Testis (tissue), 5 donors: ENCODE measurements at places on chromosomes 12 and 14. TPM values are rescaled to one million over a fixed set of nuclear protein-coding genes. Genes with fewer than 3 reads are reported as not detected.

DNA sequence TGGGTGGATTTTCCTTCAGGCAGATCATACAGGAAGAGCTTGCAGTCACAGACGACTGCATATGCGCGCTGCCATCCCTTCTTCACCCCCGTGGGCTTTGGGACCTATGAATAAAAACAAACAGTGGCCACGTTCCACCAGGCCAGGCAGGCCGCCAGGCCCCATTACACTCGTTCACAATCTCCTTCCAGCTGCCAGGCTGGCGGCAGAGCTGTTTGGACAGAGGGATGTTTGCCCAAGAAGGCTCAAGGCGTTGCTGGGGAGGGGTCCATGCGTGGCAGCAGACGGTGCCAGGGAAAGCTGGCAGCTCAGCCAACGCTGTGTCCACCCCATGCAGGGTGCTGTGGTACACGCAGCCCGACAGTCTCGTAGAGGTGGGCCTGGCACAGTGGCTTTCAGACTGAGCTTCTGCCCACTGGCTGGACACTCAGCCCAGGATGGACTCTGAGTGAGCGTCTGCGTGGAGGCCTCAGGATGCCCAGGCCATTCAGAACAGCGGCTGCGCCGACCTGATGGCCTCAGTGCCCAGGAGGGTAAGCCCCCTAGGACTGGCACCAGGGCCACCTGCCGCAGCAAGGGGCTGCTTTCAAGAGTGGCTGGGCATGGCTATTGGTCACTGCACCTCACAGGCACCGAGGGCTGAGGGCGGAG is 27.5 kb downstream of the AMN start:
- no peaks in the 10 kb centered on the region for H3K36me3 ChIP-seq
- no peaks in the 10 kb centered on the region for H3K27me3 ChIP-seq
- peaks cover 21% of the 10 kb centered on the region for H3K4me1 ChIP-seq
- H3K27ac ChIP-seq, result no peak overlapping the region
- H3K4me3 ChIP-seq, result no peak overlapping the region

DNA sequence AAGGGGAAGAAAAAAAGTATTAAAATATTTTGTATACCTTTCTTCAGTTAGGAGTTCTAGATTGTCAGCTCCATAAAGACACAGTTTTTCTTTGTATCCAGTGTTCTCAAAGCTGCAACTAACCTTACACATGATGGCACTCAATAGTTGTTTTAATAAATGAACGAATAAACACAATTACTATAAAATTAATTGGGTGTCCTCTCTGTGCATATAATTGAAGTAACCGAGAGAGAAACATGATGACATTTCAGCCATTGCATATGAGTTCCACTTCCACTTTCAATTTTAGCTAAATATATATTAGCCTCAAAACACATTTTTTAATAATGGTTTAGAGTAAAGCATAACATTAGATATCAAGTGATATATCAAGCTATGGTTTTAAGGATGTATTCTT is 671.2 kb downstream of the LRFN5 start:
- DNase-seq, result no peak
- H3K27me3 ChIP-seq, result no peaks in the 10 kb centered on the region
- no peaks in the 10 kb centered on the region for H3K36me3 ChIP-seq
- H3K4me1 ChIP-seq, result no peaks in the 10 kb centered on the region
- no peak overlapping the region for H3K4me3 ChIP-seq
- no peak overlapping the region for H3K27ac ChIP-seq

- H3K4me3 ChIP-seq, result no peak overlapping the region
- H3K27ac ChIP-seq, result no peak overlapping the region
- no peak for DNase-seq
- no peaks in the 10 kb centered on the region for H3K36me3 ChIP-seq
- no peaks in the 10 kb centered on the region for H3K4me1 ChIP-seq
- no peaks in the 10 kb centered on the region for H3K27me3 ChIP-seq
Measured at GRCh38 chr14:80059041-80059440, 152.3 kb downstream of the DIO2 start.

GRCh38 chr12:32265456-32265855 is 133.9 kb upstream of the FGD4 start:
- no peak for DNase-seq
- H3K4me3 ChIP-seq, result no peak overlapping the region
- no peak overlapping the region for H3K27ac ChIP-seq
- H3K27me3 ChIP-seq, result no peaks in the 10 kb centered on the region

GRCh38 chr12:50536831-50537537 is 32.2 kb downstream of the DIP2B start:
- H3K27me3 ChIP-seq, result no peaks in the 10 kb centered on the region
- H3K4me3 ChIP-seq, result no peak overlapping the region
- H3K27ac ChIP-seq, result no peak overlapping the region
- no peaks in the 10 kb centered on the region for H3K36me3 ChIP-seq

DNA sequence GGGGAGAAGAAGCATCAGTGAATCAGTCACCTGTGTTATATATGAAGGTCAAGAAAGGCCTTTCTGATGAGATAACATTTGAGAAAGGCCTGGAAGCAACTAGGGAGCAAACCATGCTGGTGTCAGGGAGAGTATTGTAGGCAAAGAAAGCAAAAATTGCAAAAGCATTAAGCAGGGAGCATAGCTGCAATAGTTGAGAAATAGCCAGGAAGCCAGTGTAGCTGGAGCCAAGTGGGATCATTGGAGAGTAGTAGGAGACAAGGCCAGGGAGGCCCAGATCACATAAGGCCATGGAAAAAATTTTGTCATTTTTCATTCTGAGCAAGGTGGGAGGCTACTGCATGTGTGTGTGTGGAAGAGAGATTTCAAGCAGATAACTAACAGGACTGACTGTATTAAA is 18.8 kb upstream of the MAGOHB start:
- H3K27ac ChIP-seq, result no peak overlapping the region
- H3K27me3 ChIP-seq, result no peaks in the 10 kb centered on the region
- no peaks in the 10 kb centered on the region for H3K4me1 ChIP-seq
- no peaks in the 10 kb centered on the region for H3K36me3 ChIP-seq
- no peak overlapping the region for H3K4me3 ChIP-seq

GRCh38 chr12:19410211-19410610 is 29.1 kb upstream of the AEBP2 start:
- H3K36me3 ChIP-seq, result no peaks in the 10 kb centered on the region
- H3K4me3 ChIP-seq, result no peak overlapping the region
- no peak overlapping the region for H3K27ac ChIP-seq
- H3K4me1 ChIP-seq, result no peaks in the 10 kb centered on the region
- no peaks in the 10 kb centered on the region for H3K27me3 ChIP-seq
- no peak for DNase-seq

GRCh38 chr12:47378907-47379306 is 299.1 kb upstream of the AMIGO2 start:
- DNase-seq, result no peak
- no peaks in the 10 kb centered on the region for H3K36me3 ChIP-seq
- no peaks in the 10 kb centered on the region for H3K27me3 ChIP-seq
- H3K4me1 ChIP-seq, result peaks cover 6% of the 10 kb centered on the region
- peak overlapping the region; percentile 86 for H3K27ac ChIP-seq

DNA sequence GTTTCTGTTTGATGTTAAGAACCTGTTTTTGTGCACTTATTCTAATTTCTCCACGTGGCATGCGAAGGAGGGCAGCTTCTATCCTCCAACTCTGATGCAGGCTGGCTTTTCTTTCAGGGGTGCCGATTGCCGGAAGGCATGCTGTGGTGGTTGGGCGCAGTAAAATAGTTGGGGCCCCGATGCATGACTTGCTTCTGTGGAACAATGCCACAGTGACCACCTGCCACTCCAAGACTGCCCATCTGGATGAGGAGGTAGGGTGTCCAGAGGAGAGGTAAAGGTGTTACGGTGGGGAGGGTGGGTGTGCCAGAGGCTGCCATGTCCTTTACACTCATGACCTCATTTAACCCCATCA is 29.6 kb downstream of the MTHFD1 start:
- H3K4me3 ChIP-seq, result no peak overlapping the region
- H3K27ac ChIP-seq, result no peak overlapping the region
- H3K4me1 ChIP-seq, result no peaks in the 10 kb centered on the region

DNA sequence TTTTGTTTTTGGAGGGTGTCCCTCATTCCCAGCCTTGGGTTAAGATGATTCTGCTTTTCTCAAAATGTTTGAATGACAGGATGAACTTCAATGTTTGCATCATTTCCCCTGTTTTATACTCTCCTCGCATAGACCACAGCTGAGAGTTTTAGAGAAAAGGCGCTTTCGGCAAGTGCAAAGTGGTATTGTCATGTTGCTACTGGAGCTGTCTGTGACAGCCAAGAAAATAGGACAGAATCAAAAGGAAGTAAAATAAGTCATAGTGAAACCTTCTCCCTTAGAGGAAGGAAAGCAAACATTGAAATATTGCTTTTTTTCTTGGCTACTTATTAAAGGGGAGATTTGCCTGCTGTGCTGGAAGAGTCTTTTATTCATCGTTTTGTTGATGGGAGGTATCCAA is 33.5 kb upstream of the ARHGAP5 start:
- H3K4me3 ChIP-seq, result no peak overlapping the region
- no peak for DNase-seq
- no peak overlapping the region for H3K27ac ChIP-seq
- no peaks in the 10 kb centered on the region for H3K4me1 ChIP-seq
- no peaks in the 10 kb centered on the region for H3K27me3 ChIP-seq
- H3K36me3 ChIP-seq, result no peaks in the 10 kb centered on the region

DNA sequence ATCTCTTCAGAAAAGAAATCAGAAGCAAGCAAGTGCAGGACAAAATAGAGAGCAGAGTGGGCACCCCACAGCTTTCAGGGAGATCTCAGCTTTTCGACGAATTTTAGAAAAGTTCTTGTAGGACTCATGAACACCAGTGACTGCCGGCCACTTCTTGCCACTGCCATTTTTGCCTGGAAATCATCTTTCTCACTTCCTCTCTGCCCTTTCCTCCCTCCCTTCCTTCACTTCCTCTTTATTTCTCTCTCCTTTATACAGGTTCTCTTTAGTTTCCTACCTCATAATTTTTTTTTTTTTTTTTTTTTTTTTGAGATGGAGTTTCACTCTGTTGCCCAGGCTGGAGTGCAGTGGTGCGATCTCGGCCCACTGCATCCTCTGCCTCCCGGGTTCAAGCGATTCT is 185.6 kb downstream of the APAF1 start:
- no peaks in the 10 kb centered on the region for H3K36me3 ChIP-seq
- DNase-seq, result no peak
- H3K4me3 ChIP-seq, result no peak overlapping the region
- no peaks in the 10 kb centered on the region for H3K27me3 ChIP-seq
- no peaks in the 10 kb centered on the region for H3K4me1 ChIP-seq

DNA sequence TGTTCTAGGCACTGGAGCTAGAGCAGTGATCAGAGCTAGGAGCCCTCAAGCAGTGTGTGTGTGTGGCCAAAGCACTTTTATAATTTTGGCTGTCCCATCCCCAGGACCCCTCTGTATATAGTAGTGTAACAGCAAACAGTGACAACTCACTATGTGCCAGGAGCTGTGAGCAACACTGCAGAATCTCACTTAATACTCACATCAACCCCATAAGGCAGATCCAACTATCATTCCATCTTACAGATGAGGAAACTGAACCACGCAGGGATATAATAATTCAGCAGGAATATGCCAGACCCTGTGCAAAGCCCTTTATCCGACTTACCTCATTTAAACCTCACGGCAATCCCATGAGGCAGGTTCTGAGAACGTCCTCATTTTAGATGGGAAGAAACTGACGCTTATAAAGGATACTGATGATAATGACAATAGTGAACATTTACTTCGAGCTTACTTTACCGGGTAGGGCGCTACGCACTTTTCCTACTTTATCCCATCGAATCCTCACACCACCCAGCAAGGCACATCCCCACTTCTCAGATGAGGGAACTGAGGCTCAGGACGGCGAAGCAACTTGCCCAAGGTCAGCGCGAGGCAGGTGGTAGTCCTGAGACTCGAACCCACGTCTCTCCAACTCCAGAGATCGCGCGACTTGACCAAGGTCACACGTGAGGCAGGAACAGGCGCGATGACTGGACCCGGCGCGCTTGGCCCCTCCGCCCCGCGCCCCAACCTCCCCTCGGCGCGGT is 687 bp downstream of the RAB35 start:
- H3K4me1 ChIP-seq, result peaks cover 29% of the 10 kb centered on the region
- H3K27me3 ChIP-seq, result no peaks in the 10 kb centered on the region
- peak overlapping the region; percentile 70 for H3K4me3 ChIP-seq
- H3K36me3 ChIP-seq, result no peaks in the 10 kb centered on the region
- H3K27ac ChIP-seq, result no peak overlapping the region

- H3K4me3 ChIP-seq, result no peak overlapping the region
- DNase-seq, result no peak
- no peaks in the 10 kb centered on the region for H3K27me3 ChIP-seq
- H3K4me1 ChIP-seq, result peaks cover 33% of the 10 kb centered on the region
Measured at GRCh38 chr14:103129301-103130016, 6.2 kb downstream of the TNFAIP2 start.

- H3K27me3 ChIP-seq, result no peaks in the 10 kb centered on the region
- no peak for DNase-seq
- no peaks in the 10 kb centered on the region for H3K36me3 ChIP-seq
- H3K4me1 ChIP-seq, result peaks cover 7% of the 10 kb centered on the region
Measured at GRCh38 chr12:2495417-2496112, 299.2 kb upstream of the FKBP4 start.

DNA sequence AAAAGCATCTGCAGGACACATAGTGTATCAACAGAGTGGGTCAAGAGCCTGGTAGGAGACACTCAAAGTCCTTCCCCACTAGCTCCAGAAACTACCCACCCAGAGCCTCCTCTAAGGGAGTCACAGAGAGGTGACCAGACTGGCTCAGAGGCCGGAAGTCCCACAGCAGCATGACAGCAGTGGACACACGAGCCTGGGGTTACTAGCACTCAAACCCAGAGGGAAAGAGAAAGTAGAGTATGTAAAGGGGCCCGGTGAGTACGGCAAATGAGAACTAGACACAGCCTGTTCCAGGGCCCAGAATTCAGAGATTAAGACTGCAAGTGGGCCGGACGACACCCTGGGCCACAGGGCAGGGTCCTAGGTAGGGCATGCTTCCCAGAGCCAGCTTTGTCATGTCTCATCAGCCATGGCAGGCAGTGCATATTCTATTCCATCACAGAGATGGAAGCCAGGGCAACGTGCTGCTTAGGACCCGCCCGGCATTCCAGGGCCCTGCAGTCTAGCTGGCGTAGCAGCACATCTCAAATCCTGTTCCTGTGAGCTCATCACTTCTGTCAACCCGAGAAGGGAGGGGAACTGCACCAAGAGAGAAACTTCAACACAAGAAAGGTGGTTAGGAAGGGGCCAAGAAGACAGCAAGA is 4.2 kb downstream of the IFFO1 start:
- H3K4me3 ChIP-seq, result no peak overlapping the region
- no peaks in the 10 kb centered on the region for H3K36me3 ChIP-seq
- H3K4me1 ChIP-seq, result peaks cover 68% of the 10 kb centered on the region
- no peaks in the 10 kb centered on the region for H3K27me3 ChIP-seq
- no peak for DNase-seq
- peak overlapping the region; percentile 80 for H3K27ac ChIP-seq

- H3K36me3 ChIP-seq, result no peaks in the 10 kb centered on the region
- H3K27me3 ChIP-seq, result no peaks in the 10 kb centered on the region
- H3K27ac ChIP-seq, result no peak overlapping the region
- DNase-seq, result no peak
- H3K4me1 ChIP-seq, result no peaks in the 10 kb centered on the region
- no peak overlapping the region for H3K4me3 ChIP-seq
Measured at GRCh38 chr14:78383060-78383459, 212.9 kb downstream of the NRXN3 start.

DACT1 gene
- total RNA-seq, result 24.0 TPM

PAWR gene
- total RNA-seq, result 59.2 TPM

SDR9C7 gene
- total RNA-seq, result 0.43 TPM

MANSC1 gene
- total RNA-seq, result 24.7 TPM

SLCO1B1 gene
- 0.37 TPM for total RNA-seq

MYF6 gene
- not detected for total RNA-seq

MYO1H gene
- 1.7 TPM for total RNA-seq

THTPA gene
- total RNA-seq, result 25.1 TPM

RTRAF gene
- total RNA-seq, result 157 TPM

CMTM5 gene
- total RNA-seq, result 0.81 TPM
